ENCODE measurements at places on chromosomes 5 and 9.

- no peak for DNase-seq
Measured at GRCh38 chr5:40841068-40841805, at the start of gene CARD6. Gene CARD6 (plus strand): TSS chr5:40841367. CDS start chr5:40841383, 16 bp downstream.

DNA sequence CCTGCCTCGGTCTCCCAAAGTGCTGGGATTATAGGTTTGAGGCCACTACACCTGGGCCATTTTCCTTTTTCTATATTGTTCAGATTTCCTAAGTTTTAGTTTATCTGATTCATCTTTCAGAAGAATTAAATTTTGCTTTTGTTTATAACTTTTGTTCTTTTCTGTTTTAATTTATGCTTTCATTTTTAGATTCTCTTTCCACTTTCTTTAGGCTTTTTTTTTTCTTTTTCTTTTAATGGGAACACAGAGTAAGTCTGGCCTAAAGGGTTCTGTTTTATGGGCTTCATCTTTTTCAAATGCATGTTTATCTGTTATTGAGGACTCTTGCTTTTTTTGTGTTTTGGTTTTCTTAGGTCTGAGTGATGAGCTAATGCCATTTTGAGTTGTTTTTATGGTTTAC is 42.1 kb downstream of the SNX30 start:
- no peak for DNase-seq

DNA sequence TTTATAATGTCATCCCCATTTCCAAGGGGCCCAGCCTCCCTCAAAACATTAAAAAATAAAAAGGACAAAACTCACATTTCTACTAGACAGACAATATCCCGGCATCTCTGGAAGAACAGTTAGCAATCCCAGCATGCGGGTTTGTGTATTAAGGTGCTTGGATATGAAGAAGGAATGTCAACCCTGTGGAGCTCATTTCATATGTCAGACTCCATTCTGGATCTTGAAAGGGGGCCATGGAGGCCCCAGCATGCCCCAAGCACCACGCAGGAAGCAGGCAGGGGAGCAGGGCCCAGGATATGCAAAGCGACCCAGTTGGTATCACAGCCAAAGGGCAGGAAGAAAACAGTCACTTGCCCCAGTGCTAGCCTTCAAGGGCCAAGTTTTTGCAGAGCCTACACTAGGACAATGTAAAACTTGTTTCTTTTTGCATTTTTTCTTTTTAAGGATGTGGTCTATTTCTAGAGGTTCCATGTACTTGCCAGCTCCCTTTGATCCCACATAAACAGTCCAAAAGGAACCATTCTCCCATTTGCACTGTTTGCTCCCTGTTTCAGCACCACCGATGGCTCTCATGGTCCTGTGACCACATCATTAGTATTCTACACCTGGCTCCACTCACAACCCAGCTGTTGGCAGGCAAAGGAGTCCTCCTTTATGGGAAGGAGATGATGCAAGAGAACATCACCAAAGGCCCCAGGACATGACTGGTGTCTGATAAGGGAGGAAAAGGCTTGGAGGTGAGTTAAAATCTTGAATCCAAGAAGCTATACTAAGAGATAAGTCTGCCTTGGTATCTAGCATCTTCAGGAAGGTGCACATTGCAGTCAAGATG is 58.3 kb downstream of the FGF1 start:
- DNase-seq = no peak

GRCh38 chr5:101364469-101364868 is 461.4 kb upstream of the ST8SIA4 start:
- no peak for DNase-seq

DNA sequence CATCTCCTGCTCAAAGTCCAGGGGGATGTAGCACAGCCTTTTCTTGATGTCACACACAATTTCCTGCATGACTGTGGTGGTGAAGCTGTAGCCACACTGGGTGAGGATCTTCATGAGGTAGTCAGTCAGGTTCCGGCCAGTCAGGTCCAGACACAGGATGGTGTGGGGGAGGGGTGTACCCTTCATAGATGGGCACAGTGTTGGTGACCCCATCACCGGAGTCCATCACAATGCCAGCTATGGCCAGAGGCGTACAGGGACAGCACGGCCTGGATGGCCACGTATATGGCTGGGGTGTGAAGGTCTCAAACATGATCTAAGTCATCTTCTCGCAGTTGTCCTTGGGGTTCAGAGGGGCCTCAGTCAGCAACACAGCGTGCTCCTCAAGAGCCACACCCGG is 19.7 kb upstream of the SPZ1 start:
- DNase-seq = no peak

DNA sequence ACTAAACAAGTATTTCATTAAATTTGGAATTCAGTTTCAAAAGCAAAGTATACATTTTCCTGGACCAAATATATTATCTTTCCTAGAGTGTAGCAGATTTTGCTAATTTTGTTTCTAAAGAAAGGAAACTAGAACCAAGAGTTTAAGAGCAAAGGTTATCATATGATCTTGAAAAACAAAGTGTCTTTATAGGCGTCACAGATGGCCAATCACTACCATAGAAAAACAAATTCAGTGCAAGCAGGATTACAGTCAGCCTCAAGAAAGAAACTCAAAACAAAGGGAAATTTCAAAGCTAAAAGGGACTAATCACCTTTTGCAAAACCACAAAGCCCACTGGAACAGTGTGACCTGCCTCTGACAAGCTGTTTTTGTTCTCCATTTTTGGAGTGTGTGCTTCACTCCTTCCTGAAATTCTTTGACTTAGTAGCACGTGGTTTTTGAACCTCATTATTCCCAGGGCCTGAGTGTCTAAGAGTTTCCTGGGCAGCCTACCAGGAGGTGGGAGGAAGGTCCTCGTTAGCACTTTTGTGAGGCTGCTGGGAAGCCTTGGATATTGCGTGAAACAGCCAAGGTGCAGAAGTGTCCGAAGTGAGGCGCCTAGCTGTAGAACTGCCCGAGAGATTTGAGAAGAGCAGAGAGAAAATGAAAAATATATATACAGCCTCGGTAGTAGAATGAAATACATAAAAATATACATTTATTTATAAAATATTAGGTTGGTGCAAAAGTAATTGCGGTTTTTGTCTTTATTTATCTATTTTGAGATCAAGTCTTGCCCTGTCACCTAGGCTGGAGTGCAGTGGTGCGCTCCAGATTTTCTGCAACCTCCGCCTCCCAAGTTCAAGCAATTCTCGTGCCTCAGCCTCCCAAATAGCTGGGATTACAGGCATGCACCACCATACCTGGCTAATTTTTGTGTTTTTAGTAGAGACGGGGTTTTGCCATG is 246.1 kb downstream of the MARCHF11 start:
- no peak for DNase-seq

DNA sequence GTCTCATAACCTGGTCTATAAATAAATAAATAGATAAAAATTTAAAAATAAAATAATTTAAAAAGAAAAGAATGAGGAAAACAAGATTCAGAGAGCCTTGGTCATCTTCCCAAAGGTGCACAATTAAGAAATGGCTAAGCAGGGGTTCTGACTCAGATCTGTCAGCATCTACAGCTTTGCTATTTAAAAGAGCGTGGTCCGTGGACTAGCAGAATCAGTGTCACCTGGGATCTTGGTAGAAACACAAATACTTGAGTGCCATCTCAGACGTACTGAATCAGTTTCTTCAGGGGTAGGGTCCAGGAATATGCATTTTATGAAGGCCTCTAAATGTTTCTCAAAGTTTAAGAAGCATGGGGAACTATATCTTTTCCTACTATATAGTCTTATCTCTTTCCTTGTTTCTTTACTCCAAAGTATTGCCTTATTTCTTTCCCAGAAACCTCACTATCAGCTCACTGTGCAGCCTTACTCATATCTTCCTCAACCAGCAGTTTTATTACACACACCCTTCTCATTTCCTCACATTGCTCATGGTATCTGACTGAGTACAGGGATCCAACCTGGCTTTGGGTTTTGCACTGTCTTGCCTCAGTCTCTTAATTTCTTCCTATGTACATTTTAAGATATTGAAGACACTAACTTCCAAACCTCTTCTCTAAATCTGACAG is 58.6 kb downstream of the TMC1 start:
- no peak for DNase-seq

DNA sequence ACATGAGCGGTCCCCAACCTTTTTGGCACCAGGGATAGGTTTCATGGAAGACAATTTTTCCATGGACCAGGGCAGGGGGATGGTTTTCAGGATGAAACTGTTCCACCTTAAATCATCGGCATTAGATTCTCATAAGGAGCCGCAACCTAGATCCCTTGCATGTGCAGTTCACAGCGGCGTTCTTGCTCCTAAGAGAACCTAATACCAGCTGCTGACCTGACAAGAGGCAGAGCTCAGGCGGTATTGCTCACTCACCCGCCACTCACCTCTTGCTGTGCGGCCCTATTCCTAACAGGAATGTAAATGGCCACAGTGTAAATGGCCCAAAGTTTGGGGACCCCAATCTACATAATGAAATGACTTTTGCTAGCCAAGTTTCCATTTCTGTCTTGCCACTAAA is 3.1 kb upstream of the PLIN2 start:
- no peak for DNase-seq

DNA sequence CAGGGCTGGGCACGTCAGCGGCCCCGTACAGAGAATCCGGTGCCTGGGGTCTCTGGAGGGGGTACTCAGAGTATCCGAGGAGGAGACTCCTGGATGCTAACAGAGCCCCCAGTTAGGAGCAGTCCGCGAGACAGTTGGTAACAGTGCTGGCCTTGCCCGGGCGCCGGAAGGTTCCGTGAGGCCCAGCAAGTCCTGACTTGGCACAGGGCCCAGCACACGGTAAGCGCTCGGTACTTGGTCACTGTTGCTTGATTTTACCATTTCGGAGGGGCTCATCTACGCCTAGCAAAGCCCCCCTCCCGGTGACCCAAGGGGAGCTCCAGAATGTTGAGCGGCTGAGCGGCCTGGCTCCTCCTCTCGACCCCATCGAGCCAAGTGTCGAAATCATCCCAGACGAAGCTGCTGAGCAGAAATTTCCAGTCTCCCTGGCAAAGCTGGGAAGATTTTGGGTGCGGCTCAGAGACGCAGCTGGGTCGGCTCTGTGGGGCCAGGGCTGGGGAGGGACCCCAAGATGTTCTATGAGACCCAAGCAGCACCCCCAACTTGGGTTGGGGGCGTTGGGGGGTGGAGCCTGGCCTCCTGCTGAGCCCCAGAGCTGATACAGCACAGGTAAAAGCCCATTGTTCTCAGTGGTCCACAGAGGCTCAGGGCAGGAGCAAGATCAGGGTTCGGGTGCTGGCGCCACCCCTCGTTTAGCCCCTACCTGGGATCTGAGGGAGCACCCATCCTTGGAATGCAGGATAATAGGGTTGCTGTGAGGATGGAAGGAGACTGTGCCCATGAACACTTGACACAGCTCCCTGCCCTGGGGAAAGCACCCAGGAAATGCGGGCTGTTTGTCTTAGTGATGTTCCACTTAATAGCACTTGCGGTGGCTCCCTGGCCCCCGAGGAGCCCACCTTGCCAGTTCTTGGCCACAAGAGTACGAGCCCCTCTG is 137.2 kb downstream of the C9orf50 start:
- no peak for DNase-seq

DNA sequence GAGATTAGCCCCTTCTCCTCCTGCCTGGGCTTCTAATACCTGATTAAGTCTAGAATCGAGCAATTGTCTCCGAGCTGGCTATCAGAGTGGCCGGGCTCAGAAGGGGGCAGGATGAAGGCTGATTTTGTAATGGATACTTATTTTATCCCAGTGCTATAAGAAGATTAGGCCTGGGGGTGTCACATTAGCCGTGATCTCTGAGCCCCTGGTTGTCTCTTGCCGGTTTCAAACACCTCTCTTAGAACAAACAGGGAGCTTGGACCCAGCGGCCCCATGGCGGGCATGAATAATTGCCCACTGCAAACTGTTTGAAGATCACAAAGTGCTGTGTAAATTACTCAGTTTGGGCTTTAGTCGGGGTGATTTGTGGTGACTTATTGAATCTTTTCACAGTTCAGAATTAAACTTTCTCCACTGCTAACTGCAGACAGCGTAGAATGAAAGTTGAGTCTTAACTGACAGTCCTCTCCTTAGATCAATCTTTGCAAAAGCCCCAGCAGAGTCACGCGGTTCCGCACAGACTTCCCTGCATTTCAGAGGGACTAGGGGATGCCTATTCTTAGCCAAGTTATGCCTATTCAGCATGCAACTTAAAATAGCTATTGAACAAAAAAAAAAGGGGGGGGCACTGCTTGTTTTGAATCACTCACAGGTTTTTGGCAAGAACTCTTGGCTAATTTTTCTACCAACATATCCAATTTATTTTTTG is 200.6 kb upstream of the IRX1 start:
- DNase-seq = no peak

DNA sequence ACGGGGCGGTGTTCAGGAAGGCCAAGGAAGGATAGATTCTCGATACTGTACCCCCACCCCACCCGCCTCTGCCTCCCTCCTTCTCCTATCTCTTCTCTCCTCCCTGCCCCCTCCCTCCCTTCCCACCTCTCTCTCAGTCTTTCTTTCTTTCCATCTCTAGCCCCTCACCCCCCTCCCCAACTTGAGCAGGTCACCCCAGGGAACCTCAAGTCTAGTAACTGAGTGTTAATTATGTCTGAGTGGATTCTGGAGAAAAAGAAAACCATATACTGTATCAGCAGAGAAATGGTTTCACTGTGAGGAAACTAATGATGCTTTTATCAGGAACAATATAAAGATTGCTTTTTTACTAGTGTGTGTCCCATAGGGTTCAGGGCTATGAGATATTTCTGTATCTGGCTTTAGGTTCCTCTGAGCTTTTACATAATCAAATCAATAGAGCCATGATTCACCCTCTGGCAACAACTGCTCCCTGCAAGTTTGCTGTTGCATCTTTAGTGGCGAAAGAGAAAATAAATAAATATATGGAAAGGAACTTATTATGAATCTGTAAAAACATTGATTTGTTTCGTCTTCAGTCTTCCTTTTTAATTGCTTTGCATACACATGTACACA is 639.7 kb downstream of the CCDC171 start:
- DNase-seq = no peak

- DNase-seq = peak; percentile 97
Measured at GRCh38 chr5:78727786-78728761, 79.5 kb upstream of the LHFPL2 start.

DNA sequence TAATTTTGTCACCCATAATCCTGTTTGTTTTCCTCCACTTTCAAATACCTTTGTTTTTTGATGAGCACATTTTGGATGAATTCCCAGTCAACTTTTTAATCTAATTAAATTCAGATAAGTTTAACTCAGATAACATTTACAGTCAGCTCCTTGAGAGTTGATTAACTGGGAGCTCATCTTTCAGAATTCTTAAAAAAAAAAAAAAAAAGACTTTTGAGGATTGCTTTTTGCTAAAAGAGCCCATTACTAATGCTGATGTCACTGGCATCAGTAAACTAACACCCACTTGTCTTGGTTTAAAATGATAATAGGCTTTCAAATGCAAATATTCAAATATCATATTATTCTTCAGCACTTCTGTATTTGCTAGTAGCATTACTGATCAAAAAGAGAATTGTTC is 47.1 kb upstream of the NFIB start:
- DNase-seq = no peak
